ENCODE measurements at places on chromosomes 7 and 10. TPM values are rescaled to one million over a fixed set of nuclear protein-coding genes. Genes with fewer than 3 reads are reported as not detected.

GRCh38 chr7:118590107-118590506 lies 365.6 kb downstream of the ANKRD7 start:
- no peak for DNase-seq

- DNase-seq, result no peak
Measured at GRCh38 chr7:142645777-142646176, 103.5 kb upstream of the PRSS1 start.

Gene ATOH7
- not detected for total RNA-seq

Gene KCND2
- total RNA-seq, result 1.2 TPM

DNA sequence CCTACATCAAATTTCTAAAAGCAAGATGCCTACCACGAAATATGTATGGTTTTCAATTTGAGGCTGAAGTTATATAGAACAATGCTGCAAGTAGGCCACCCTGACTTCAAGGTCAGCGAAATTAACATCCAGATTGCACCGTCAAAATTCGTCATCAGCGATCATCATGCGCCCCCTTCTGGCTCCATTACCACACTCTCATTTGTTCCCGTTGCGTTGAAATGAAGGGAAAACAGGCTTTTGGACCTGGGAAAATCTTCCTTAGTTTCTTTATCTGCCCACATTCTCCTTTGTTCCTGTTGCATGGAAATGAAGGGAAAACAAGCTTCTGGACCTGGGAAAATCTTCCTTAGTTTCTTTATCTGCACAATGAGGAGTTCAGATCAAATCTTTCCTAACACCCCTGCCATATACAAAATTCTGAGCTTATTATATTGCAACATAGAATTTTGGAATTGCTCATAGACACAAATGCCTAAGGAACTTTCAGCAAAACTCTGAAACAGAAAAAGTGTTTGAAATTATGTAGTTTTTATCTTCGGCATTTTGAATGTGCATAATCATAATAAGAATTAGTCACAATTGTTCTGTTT lies 98.2 kb upstream of the PRKCQ start:
- DNase-seq, result no peak

GRCh38 chr7:23260371-23260770 lies 13.8 kb downstream of the GPNMB start:
- no peak for DNase-seq

DNA sequence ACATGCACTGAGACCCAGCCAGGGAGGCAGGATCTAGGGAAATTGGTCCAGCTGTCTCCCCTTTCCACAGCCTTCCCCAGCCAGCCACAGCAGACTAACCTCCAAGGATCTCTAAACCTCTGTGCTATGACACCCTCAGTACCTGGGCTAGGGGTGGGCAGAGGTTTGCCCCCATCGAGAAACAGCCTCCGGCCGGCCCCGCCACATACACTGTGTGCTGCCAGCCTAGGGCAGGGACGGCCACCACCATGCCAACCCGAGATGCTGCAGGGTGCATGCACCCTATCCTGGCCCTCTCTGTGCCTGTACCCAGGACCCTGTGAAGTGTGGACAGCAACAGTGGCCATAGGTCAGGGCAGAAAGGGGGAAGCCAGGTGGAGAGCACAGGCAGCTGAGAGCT lies 58.1 kb downstream of the PARP12 start:
- peak; percentile 51 for DNase-seq

GRCh38 chr7:134686786-134687185 lies 40.1 kb downstream of the BPGM start:
- DNase-seq, result no peak

GRCh38 chr10:2106641-2107040 lies 369.3 kb upstream of the ADARB2 start:
- DNase-seq, result no peak

GRCh38 chr7:49159536-49159935 lies 235.2 kb downstream of the CDC14C start:
- DNase-seq, result no peak
